ENCODE measurements at places on chromosomes 6 and 20. TPM values are rescaled to one million over a fixed set of nuclear protein-coding genes. Genes with fewer than 3 reads are reported as not detected.

- no peak for DNase-seq
Measured at GRCh38 chr6:100335991-100336390, 128.7 kb downstream of the SIM1 start.

DNA sequence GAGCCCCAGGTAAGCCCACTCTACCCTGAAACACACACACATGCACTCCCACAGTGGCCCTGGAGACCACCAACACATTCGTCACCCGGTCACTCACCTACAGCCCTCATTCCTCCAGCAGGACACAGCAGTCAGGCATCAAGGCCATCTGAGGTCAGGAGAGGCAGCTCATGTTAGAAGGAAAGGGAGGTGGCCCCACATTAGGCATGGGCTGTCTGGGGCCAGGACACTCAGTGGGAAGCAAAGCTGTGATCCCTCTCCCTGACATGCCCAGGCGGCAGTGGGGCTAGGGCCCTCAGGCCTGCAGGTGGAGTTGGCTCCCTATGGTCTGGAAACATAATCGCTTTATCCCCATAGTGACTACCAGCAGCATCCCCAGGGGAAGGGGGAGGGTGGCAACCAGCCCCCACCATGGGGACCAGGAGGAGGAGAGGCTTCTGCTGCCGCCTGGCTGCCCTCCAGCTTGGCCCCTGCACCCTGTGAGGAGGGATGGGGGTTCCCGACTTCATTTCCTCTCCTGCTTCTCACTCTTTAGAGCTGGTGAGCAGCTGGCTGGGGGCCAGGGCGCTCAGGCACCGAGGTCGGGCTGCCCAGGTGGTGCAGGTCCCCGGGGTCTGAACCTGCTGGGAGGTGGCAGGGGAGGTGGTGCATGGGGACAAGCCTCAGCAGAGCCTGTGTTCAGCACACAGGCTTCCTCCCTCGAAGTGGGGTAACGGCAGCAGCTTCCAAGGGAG is 76.6 kb upstream of the CST7 start:
- DNase-seq, result no peak

- DNase-seq, result no peak
Measured at GRCh38 chr20:50056951-50057713, 55.8 kb downstream of the UBE2V1 start.

DNA sequence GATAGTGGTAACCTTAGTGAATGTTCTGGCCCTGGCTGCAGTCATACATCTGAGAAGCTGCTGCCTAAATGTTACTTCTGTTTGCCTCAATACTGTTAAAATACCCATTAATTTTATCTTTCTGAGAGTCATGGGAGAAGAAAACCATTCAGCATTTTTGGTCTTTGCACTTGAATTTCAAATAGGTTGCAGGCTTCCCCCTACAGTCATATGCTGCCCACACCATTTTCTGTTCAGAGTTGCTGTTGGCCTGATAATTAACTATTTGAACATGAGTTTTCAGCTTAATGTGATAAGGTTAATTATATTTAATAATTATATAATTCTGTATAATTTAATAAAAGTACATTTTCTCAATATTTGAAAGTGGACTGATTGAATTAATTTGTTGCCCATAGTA is 325.5 kb upstream of the KCNQ5 start:
- no peak for DNase-seq

GRCh38 chr6:68650142-68650541 is 15.1 kb downstream of the ADGRB3 start:
- DNase-seq, result no peak

BPIFB1 gene
- not detected for total RNA-seq

GRCh38 chr20:11379257-11380011 is 538.3 kb upstream of the BTBD3 start:
- no peak for DNase-seq

CFAP206 gene
- not detected for total RNA-seq

FHL5 gene
- total RNA-seq, result not detected

- no peak for DNase-seq
Measured at GRCh38 chr6:145904391-145904790, 59.8 kb downstream of the SHPRH start.

SRSF12 gene
- total RNA-seq, result 1.3 TPM

- no peak for DNase-seq
Measured at GRCh38 chr20:12975833-12976608, 32.8 kb upstream of the SPTLC3 start.

- DNase-seq, result no peak
Measured at GRCh38 chr6:37867756-37868446, 48.4 kb downstream of the ZFAND3 start.

Data from activated T-cell treated with anti-CD3 and anti-CD28 coated beads, Interleukin-2, amount 50 U/mL, for 4 hours (primary cell).